Activated CD8-positive, alpha-beta T cell treated with anti-CD3 and anti-CD28 coated beads for 36 hours (primary cell): ENCODE measurements at places on chromosomes 7 and 10.

DNA sequence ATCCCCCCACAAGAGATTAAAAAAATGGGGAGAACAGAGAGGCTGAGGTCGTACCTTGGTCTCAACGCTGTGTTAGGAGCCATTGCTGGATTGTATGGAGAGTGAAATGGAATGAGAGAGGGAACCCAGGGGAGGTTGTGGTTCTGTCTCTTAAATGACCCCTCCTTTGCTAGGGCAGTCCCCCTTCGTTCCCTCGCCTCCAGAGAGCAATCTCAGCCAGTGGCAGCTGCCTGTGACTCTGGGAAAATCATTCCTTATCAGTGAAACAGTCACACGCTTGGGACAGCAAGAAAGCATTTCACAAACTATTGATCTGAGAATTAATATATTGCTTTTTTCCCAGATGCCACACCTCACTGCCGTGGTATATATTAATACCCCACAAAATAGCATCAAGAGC lies 12.0 kb upstream of the CARD11 start:
- DNase-seq = no peak

- DNase-seq = peak; percentile 30
Measured at GRCh38 chr7:114921631-114922025, 266 bp upstream of the MDFIC start.

DNA sequence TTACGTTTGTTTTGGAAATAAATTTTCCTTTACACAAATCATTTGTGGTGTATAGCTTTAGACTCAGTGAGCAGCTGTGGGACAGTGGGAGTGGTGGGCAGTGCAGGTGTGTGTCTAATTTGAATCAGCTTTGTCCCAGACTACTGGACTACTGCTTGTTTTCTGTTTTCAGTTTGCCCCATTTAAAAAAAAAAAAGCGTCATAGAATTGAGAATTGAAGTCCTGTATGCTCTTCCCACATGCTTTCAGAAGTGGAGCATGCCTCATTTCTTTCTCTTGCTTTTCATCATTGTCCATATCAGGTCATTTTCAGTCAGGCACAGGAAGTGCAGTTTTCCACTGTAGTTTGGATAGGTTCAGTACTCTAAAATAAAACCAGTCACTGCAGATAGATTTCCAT lies 66.1 kb downstream of the SHH start:
- DNase-seq = no peak

DNA sequence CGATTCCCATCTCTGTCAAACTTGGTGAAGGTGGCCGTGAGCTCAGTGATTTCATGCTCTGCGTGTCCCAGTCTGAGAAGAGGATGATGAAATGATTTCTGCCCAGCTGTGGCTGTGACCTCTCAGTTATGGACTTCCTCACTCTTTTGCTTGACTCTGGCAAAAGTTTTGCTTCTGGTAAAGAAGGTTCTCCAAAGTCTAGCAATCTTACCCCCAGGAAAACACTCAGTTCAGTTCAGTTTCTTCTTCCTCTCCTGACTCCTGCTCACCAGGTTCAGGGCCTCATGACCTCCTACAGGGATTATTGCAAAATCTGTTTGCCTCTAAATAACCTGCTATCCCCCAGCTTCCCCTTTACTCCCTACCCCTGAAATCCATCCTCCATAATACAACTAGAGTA lies 4.9 kb upstream of the BLOC1S2 start:
- DNase-seq = no peak

DNA sequence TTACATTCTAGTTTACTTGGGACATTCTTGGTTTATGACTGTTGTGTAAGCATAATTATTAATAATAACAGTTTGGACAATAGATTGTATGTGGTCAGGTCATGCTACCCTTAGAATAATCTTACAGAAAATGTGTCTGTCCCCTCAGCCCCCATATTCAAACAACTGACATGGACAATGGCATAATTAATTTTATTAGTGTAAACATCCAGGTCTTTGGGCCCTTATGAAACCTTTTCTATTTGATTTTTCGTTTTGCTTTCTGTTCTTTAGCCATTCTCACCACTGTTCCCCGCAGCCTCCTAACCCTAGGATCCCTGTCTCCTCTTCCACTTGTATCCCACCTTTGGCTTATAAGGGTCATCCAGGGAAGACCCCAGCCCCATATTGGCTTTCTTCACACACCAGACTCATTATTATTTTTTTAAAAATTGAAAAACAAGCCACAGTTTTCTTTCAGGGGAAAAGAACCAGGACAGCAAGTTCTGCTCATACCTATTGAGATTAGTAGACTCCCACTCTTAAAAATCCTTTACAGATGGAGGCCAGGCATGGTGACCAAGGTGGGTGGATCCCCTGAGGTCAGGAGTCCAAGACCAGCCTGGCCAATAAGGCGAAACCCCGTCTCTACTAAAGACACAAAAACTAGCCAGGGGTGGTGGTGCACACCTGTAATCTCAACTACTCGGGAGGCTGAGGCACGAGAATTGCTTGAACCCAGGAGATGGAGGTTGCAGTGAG lies 11.5 kb downstream of the VIM start:
- DNase-seq = no peak

DNA sequence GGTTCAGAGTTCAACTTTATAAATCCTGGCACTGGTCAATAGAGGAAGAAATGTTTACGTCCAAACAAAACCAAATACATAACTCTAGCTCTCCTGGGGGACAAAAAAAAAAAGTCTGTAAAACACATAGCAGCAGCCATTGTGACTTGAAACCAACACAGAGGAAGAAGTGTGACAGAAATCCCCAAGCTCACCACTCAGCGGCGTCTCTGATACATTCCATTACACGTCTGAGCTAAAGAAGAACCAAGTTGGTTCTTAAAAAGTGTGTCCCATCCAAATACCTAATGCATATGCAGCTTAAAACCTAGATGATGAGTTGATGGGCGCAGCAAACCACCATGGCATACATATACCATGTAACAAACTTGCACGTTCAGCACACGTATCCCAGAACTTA lies 58.3 kb upstream of the NANOS1 start:
- DNase-seq = no peak

DNA sequence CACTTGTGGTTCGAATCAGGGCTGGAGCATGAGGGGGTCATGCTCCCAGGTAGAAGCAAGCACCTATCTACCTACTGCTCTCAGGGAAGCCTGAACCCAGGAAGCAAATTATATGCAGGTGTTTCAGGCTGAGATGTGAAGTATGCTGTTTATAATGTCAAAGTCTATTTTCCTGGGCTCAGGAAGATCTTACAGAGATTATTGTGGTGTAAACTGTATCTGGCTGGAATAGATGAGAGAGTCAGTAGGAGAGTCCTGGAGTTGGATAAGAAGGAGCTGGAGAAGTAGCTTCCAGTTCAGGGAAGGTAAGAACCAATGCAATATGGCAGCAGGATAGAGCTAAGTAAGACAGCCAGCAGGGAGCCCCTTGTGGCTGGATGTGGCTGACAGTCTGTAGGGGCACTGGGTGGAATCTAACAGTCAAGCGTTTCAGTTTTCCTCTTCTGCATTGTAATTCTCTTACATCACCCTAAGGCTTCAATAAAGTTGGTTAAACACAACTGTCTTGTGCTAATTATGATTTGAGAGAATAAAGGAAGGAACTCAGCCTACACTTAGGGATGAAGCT lies 105.9 kb upstream of the EEPD1 start:
- DNase-seq = no peak

GRCh38 chr7:15765753-15766152 lies 79.3 kb upstream of the MEOX2 start:
- DNase-seq = no peak

GRCh38 chr10:20598590-20598989 lies 298.5 kb downstream of the NEBL start:
- no peak for DNase-seq

DNA sequence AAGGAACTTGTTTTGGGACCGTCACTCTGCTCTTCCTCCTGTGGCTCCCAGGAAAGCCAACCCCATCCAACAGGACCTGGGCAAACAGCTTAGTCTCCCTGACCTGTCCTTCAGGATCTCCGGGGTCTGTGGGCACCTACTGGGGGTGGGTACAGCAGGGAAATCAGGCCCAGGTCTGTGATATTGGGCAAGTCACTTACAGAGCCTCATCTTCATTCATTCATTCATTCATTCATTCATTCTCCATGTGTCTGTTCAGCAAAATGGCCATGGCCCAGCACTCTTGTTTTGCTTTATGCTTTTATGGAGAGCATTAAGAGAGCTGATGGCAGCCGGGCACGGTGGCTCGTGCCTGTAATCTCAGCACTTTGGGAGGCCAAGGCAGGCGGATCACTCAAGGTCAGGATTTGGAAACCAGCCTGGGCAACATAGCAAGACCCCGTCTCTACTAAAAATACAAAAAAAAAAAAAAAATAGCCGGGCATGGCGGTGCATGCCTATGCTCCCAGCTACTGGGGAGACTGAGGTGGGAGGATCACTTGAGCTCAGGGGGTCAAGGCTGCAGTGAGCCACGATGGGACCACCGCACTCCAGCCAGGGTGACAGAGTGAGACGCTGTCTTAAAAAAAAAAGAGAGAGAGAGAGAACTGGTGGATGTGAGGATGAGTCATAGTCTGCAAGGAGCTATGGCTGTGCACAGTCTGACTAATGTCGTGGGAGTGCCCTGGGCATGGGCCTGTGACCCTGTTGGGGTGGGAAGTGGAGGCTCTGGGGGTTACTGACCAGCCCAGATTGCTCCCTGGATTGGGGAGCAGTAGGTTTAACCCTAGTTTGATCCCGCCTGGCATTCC lies 54.3 kb downstream of the CLIP2 start:
- DNase-seq = peak; percentile 32

DNA sequence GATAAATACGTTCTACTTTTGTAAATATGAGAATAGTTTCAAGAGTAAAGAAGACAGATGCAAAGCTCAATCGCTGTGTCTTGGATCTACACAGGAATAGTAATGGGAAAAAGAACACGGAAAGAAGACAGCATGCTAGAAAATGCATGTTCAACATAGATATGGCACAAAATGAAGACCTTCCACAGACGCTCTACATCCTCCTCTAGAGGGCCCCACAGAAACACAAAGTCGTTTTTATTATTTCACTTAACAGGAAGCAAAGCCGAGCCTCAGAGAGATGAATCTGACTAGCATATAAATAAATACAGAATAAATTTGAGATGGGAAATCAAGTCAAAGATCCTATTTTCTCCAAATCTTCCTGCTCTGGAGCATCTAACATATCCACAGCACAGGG lies 292.6 kb downstream of the PARD3 start:
- DNase-seq = no peak

DNA sequence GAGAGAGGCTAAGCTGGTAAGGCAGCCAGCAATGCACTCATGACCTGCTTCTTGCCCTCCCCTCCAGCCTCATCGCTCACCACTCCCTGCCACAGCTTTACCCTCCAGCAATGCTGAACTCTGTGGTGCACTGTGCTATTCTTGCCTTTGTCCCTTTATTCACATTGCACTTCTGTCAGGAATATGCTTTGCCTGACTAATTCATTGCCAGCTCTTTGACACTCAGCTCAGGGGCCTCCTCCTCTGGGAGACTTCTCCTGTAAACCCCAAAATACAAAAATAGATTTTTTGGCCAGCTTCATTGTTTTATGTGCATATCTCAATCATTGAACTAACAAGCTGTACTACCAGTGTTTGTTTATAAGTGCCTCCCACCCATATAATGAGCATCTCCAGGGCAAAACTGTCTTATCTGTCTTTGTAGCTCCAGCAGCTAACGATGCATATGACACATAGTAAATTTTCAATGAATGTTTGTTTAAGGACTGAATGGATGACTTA lies 8.2 kb downstream of the CNNM1 start:
- DNase-seq = no peak

DNA sequence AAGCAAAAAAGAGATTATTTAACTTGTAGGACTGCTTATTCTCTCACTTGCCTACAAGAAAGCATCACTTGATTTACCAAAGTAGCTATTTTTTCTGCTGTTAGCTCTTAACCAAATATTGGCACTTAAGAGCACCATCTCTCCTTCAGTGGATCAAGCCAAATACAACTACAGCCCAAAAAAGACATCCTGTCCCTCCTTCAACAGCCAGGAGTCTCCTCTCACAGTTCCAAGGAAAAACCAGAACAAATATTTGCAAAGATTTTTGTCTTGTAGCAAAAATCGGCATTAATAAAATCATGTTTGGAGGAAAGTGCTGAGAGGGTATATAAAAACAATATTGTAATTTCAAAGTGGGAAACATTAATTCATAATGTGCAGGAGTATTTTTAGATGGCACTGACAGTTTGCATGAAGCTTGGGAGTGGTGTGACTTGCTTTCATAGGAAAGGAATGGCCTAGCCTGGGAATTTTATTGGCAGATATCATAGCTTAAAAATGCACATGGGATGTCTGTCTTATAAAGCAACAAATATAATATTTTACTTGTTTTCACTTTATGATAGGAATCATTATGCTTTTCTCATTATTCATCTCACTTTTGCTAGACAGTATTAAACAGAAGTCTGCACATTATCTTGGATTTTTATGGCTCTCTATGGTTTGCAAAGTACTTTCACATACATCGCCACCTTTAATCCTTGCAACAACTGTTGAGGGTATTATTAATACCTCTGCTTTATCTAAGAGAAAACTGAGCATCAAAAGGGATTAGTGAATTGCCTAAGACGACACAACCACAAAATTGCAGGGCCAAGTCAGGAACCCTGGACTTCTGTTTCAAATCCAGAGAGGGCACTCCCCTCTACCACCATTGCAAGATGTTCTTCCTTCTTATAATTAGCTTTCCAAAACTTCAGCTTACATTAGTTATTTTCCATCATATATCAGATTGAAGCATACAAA lies 103.5 kb downstream of the AGMO start:
- DNase-seq = no peak

DNA sequence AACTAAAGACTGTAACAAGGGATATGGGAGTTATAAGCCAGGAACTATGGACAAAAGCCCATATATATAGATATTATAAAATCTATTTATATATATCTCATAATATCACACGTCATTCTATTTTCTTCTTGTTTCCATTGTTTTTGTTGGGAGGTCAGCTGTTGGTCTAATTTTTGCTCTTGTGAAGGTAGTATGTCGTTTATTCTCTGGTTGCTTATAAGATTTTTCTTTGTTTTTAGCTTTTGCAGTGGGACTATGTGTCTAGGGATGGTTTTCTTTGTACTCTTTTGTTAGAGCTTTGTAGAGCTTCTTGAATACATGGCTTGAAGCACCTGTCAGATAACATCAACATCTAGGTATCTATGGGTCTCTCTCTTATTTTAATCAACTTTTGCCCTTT lies 14.0 kb downstream of the ARL4A start:
- no peak for DNase-seq

- DNase-seq = peak; percentile 54
Measured at GRCh38 chr10:48551861-48552591, 52.8 kb downstream of the ARHGAP22 start.

DNA sequence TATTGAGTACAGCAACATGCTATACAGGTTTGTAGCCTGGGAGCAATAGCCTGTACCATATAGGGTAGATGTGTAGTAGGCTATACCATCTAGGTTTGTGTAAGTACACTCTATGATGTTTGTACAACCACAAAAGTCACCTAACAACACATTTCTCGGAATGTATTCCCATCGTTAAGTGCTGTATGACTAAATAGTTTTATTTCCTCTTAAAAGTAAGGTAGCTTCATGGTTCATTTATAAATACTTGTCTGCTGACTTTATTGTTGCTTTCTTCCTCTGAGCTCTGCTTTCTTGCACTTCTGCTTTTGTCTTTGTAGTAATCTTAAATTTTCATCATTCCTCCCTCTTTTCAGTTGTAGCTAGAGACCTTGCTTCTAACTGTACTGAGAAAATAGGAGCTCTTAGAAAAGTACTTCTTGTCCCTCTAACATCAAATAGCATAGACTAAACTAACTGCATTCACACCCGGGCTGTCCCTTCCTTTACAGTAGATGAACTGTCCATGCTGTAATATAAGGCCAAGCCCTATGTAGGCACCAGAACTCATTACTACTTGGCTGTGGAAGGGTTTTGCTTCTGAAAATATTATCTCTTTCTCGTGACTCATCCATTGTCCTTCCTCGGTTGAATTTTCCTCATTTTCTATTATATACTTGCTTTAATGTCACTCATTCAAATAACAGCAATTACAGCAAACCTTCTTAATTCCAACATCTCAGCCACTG lies 55.4 kb upstream of the FAM3C start:
- DNase-seq = no peak
